Activated CD4-positive, alpha-beta T cell treated with anti-CD3 and anti-CD28 coated beads, Interleukin-2, amount 10 ng/mL, durations not matched to agents 24 days and 14 days (primary cell): ENCODE measurements at places on chromosomes 4 and X. TPM values are rescaled to one million over a fixed set of nuclear protein-coding genes. Genes with fewer than 3 reads are reported as not detected.
A peak's percentile ranks its signal among the peaks of the same experiment; 100 is the strongest.

GRIA2 gene
- total RNA-seq = not detected in 2 replicates

- DNase-seq = no peak
Measured at GRCh38 chr4:74109116-74109869, 10.3 kb upstream of the CXCL2 start.

PAGE4 gene
- total RNA-seq = not detected in 2 replicates

GRCh38 chr4:145829629-145830395 is 108.8 kb downstream of the ZNF827 start:
- DNase-seq = peak; percentile 70

DNA sequence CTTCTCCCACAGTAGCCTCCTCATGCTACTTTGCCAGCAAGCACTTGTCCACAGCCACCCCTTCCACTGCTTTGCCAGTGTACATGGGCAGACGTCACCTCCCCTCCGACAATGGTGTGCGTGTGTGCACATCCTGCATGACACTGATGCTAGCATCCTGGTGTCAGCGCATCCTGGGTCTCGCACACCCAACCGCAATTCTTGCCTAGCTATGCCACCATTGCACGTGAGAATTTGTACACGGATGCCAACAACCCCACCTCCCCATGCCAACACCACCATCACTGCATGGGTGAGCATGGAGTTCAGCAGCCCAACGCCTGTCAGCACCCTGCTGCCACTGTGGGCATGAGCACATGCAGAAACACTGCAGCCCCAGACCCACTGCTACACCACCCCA is 550.0 kb downstream of the STPG2 start:
- no peak for DNase-seq

- no peak for DNase-seq
Measured at GRCh38 chrX:10648614-10649013, 28.2 kb upstream of the MID1 start.

MAGEA2 gene
- total RNA-seq = not detected in 2 replicates

SSX3 gene
- not detected in 2 replicates for total RNA-seq

DNA sequence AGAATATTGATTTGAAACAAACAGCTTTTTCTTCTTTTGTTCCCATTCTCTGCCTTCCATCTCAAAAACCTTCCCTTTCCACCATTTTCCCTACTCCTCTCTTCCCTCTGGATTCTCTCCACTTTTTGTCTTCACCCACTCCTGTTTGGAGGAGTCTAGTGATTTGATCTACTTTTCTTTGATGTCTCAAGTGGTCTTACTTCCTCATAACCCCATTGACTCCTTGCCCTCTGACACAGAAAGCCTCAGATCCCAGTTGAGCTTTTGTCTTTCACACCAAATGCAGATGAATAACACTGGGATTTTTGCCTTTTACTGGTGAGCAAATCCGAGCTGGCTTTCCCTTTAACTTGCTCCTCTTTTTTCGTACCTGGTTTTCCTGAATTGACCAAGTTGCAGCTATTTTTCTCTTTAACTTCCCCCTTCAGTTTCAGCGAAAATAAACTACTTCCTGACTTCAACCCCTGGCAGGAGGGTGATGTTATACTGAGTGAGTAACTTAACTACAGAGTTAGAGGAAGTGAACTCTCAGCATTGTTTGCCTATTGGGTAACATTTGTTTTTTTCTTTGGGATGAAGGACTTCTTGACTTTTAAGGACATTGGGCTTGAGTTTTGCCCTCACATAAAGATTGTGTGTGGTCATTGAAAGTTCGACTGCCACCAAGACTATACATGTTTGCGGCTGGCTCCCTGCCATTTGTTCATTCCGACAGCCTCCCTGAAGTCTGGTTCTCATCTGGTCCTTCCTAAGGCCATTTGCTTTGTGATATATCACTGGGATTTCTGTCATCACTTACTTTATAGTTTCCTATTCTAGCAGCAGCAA is 392.8 kb upstream of the NR3C2 start:
- no peak for DNase-seq

DNA sequence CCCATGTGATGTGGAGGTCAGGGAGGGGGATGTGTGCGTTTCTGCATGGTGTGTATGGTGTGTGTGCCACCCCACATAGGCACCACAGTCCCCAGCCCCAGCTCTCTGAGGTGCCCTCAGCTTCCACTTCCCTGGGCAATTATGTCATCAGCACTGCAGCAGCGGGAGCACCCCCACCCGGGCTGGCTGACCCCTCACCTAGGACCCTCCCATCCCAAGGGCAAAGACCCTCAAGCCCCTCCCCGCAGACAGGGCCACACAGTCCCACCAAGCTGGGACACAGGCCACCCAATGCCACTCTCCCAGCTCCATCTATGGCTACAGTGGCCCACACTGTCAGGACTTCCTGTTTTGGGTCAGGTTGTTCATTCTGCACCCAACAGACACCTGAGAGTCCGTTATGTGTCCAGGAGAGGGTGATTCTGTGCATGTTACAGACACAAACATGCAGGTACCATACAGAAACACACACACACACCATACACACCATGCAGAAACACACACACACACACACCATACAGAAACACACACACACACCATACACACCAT is 75.2 kb downstream of the JAKMIP1 start:
- DNase-seq = no peak

IBSP gene
- not detected in 2 replicates for total RNA-seq

DNA sequence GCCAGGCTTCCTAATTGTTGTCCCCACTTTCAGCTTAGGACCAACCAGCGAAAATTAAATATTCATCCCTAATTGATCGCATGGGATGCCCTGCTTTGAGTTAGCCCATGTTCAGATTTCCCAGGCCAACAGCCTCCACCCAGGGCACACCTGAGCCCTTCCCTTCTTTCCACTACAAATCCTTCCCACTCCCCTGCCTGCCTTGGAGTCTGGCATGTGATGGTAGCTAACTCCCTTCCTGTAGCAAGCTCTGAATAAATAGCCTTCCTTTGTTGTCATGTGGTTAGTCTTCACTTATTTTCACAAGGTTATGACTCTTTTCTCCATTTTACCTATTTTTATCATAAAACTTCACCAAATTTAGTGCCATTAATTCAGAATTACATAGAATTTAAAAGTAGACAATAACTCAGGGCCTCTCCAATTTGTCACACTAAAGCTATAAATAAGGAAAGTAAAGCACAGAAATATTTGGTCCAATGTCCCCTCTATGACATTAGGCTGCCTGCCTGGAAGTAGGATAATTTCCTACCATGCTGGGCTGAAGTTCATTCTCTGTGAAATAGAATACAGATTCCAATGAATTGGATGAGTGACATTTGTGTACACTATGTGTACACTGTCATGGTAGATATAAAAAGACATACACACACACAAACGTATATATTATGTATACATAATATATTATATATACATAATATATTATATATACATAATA is 166.4 kb upstream of the CPEB2 start:
- DNase-seq = no peak

XAGE2 gene
- total RNA-seq = not detected in 2 replicates

NFKB1 gene
- 146 and 148 TPM in 2 replicates for total RNA-seq

GRCh38 chr4:101068115-101068514 is 279.2 kb downstream of the PPP3CA start:
- no peak for DNase-seq

GRCh38 chr4:53987761-53988171 is 76.6 kb downstream of the CHIC2 start:
- no peak for DNase-seq

MMRN1 gene
- not detected in 2 replicates for total RNA-seq

DDX53 gene
- total RNA-seq = not detected in 2 replicates

DNA sequence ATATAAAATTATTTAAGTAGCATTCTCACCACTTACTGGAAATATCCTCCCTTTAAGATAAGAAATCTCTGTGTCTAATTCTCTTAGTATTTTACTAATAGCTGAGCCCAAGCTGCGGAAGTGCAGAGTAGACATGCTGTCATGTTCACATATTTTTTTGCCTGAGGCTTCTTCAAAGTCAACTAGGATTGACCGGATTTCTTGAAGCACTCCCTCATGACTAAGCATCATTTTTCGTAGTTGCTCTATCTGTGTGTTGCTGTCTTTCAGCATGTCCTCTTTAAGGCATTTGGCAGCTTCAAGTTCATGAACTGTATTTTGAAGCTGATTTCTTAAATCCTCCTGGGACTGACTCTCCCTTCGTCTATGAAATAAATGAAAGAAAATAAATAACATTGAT is 36.9 kb downstream of the CCDC158 start:
- no peak for DNase-seq

DNA sequence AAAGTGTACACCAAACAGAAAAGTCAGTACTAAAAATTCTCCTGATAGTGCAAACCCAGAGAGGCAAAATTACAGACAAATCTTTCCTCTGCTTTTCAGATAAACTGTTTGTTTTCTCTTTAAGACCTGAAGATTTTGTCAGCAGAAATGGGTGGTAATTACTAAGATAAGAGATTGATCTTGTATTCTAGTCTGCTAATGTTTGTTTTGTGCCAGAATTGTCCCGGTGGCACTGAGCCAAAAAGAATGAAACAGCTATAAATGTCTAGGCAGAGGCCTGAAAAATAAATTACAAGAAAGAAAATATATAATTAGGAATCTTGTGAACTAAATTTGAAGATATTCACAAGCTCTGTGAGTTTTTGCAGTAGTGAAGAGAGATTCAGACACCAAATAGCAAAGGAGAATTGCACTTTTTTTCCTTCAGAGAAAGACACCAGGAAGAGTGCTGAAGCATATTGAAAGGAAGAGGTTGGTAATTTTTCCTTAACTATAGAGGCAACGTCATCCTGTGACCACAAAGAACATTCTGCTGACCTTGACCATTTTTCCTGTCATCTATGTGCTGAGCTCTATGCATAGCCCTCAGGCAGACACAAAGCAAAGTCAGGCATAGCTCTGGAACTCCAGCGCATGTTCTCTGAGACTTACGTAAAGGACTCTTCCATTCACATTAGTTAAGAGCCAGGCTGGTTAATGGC is 314.5 kb upstream of the RASGEF1B start:
- DNase-seq = no peak

DNA sequence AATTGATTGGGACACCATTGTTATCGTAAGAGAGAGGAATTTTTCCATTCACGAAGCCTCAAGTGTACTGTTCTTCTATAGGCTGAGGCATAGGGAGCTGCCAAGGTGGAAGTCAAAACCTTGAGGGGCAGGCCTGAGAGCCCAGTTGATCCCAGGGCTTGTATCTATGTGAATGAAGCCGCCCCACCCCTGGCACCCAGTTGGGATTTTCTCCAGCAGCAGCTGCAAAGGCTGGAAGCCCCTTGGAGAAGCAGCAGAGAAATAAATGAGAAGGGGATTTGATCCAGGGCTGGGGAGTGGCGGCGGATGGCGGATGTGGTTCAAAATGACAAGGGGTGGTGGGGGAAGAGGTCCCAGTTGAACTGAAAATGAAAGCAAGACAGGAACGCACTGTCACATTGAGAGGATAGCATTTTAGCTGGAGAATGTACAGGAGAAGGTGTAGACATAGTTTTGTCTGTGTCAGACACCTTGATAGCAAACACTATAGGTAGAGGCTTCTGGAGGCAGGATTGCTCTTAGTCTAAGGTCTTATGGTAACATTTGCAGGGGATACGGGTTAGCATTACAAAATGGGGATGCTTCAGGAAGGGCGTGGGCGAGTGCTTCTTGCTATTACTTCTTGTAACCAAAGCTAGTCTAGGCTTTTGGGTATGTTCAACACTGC is 32.6 kb downstream of the DOCK11 start:
- DNase-seq = peak; percentile 87

DNA sequence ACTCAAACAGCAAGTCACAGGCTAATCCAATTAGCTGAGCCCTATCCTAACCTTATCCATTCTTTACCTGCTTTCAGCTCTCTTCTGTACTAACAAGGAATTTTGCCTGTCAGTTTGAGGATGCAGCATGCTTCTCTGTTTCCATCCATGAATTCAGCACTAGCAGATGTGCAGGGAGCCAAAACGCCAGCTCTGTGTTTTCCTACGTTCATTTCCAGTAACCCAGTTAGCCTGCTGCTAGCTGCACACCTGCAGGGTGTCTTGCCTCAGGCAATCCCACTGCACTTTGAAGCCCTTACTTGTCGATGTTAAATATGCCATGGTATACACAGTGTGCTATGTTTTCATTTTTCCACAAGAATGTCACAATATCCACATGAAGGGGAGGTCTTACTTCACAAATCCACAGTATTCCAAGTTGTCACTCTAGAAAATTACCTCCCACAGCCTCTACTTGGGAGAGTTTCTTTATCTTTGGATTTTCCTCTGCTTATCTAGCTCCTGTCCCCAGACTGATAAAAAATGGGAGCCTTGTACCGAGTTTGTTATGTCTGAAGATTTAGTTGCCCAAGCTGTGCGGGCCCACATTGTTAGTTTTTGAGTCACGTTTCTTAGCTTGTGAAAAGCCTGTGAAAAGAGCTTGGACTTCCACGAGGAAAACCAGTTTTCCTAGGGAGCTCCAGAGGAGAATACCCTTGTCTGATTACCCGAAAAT is 127.6 kb upstream of the HHIP start:
- no peak for DNase-seq

DNA sequence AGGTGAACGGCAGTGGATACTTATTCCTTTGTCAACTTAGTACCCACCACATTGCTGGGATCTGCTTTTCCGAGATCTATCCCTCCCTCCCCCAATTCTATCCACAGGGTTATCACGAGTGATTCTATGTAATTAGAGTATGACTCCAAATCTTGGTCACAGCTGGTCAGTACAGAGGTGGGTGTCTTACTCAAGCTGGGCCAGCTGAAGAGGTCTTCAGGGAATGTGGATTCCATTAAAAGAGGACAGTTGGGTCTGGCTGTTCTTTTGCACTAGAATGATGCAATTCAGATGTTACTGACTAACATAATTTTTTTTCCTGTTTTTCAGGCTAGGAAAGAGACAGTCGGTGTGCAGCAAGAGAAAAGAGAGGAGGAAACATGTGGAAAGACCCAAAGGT is 92.3 kb downstream of the HS3ST1 start:
- no peak for DNase-seq

GRCh38 chrX:149720021-149720689 is 8.3 kb downstream of the MAGEA11 start:
- no peak for DNase-seq

DNA sequence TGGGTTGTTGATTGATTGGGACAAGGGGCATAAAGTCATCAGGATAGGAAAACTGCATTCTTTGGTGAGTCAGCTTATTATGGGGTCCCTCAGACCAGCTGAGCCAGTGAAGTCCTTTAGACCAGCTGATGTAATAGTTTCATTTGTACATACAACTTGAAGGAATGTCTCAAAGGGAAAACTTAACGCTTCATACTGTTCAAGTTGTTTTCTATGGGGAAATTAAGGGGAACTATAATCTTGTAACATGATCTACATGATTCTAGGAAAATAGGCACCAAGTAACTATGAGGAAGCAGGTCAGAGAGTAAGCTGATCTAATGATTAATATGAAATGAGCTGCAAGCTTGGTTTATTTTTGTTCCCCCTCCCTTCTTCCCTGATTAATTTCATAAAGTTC is 175.1 kb upstream of the GRID2 start:
- DNase-seq = no peak

GRCh38 chr4:70718811-70719604 is 2.8 kb upstream of the RUFY3 start:
- DNase-seq = no peak

GRCh38 chrX:118062048-118062789 is 54.4 kb downstream of the KLHL13 start:
- no peak for DNase-seq

DNA sequence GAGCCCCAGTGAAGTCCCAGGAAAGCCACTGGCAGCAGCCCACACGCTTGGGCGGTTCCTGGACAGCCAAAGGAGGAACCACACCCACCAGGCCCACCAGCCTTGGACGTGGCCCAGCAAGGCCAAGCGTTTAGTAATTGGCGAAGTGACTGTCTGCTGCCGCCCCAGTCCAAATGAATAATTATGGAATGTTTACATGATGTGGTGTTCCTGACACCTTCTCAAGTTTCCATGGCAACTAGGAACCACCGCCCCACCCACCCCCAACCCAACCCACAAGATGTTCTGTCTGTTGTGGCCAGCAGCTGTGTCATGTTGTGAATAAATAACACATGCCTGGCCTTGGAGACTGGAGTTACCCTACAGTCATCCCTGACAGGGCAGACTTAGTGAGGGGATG is 22.3 kb downstream of the APLN start:
- no peak for DNase-seq
